ENCODE measurements at places on chromosomes 11 and 22.
A peak's percentile ranks its signal among the peaks of the same experiment; 100 is the strongest.

DNA sequence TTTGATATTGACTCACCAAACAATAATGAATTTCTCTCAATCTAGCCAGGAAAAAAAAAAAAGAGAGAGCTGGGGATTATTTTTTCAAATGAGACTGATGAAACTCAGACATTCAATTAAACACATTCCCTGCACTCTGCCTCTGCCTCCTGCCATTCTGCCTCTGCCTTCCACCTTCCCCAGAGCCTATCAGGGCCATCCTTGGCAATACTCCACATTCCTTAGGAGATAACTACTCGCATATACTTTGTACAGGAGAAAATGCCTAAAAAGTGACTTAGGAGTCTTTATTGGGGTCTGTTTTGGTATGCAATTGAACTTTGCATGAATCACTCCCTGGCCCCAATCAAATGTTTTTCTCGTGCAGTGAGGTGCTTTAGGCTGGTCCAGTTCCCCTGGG, 246.6 kb upstream of the PLET1 start:
- peak; percentile 23 for DNase-seq

DNA sequence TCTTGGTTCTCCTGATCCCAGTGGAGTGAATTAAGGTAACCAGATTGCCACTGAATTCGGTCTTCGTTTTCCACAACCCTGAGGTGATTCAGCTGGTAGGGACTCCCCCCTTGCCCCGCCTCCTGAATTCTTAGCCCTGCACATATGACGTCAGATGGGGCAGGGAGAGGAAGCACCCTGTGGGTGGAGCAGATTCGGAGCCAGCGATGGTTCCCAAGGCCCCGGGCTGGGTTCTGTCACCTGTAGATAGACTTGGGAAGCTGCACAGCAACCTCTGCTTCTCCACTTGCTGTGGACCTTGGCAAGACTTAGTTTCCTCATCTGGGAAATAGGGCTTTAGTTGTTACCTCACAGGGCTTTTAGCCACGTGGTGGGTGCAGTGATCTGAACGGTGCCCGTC, 67.8 kb downstream of the CTTN start:
- DNase-seq = no peak

DNA sequence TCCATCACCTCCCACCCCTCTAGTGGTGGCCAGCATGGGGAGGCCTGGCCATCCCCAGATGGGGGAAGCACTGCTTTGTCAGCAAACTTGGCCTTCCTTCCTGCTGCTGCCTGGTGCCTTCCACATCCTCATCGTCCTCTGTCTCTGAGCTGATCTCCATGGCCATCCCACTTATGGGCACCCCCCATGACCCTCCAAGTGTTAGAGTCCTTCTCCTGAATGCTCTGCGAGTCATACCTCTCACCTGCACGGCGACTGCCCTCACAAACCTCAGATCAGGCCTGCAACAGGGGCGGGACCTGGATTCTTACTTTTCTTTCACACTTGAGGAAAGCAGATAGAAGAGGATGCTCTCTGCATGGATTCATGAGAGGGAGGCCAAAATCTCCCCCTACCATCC, 24.0 kb downstream of the POU2AF1 start:
- DNase-seq = no peak

GRCh38 chr11:60767388-60767811, 10.7 kb downstream of the MS4A15 start:
- no peak for DNase-seq

DNA sequence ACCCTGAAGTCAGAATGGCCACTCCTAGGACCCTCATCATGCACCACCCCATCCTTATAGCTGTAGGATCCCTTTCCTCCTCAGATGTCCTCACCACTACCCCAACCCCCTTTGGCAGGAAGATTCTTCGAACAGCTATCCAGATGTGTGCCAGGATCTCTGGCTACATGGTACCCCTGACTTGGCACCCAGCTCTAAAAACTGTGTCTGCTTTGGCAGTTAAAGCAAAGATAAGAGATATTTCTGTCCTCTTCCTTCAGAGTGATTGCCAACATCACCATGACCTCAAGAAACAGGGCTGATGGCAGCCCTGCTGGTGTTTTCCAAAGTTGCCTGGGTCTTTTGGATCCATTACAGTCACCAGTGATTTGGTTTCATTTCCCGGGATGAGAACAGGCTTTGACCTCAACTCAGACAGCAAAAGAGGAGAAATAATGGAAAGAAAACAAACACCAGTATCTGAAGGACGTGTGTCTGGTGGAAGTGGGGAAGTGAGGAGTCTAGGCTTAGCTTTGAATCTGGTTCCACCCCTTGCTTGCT, 4.3 kb upstream of the NRIP3 start:
- no peak for DNase-seq

GRCh38 chr22:23274146-23274526, 93.8 kb downstream of the BCR start:
- DNase-seq = no peak

GRCh38 chr22:50180727-50181521, 4.8 kb upstream of the TRABD start:
- no peak for DNase-seq

DNA sequence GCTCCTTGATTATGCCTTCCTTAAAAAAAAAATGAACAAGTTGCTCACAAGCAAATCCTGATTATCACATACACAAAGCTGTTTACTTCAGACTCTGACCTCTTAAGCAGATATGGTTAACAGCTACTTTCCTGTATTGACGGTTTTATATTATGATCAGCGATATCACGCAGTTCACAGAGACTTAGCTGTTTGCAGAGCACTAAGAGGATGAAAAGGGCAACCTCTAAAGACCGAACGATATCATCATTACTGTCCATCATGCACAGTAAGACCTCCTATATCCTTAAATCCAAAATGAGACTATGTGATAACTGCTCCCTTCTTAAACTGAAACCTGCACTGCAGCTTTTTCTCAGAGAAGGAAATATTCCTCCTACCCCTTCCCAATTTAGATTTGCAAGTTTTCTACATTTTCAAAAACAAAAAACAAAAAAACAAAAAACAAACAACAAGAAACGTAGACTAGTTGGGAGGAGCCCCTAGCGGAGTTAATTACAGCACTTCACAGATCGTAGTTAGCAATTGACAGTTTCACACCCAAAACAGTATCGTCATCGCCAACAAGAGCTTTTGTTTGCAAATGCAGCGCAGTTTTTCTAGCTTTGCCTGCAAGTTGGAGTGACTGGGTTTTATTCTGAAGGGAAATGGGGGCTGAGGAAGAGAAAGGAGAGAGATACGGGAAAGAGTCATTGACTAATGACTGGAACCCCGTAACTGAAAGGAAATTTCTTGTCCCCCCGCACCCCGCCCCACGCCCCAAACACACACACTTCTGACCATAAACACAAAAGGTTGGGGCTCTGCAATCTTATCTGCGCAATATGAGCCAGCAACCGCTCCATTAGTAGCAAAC, 1.2 kb downstream of the DDX6 start:
- peak; percentile 11 for DNase-seq

GRCh38 chr11:13338427-13339069, 61.0 kb downstream of the BMAL1 start:
- DNase-seq = peak; percentile 68

DNA sequence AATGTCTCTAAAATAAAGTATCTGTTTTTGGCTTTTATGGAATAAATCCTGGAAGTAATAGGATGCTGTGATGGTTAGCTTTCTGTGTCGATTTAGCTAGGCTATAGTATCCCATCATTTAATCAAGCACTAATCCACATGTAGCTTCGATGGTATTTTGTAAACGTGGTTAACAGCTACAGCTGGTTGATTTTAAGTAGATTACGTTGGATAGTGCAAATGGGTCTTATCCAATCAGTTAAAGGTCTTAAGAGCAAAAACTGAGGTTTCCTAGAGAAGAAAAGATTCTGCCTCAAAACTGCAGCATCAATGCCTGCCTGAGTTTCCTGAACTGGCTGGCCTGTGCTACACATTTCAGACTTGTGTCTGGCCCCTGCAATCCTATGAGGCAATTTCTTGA, 314.2 kb upstream of the SORL1-AS1 start:
- no peak for DNase-seq

DNA sequence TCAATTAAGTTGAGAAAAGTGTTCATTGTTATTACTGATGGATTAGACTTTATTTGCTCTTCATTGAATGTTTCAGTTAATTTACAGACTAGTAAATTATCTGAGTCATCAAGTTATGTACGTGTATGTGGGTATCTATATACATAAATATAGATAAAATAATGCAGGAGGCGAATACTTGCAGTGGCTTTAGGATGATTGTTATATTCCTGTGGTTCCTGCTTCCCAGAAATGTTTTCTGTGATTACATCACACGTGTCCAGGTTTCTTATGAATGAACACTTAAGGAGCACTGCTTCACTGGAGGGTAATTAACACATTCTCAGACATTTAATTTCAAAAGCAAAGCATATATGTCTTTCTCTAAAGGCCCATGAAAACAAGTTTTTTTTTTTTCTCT, 28.4 kb downstream of the YAP1 start:
- DNase-seq = peak; percentile 94

- no peak for DNase-seq
These were observed 431.2 kb downstream of the METTL15 start for GRCh38 chr11:28539239-28540030.

- no peak for DNase-seq
These were observed 42.1 kb downstream of the SCUBE1 start for GRCh38 chr22:43300891-43301676.

- DNase-seq = no peak
These were observed 40.6 kb upstream of the ARL14EP start for GRCh38 chr11:30282289-30282631.

- no peak for DNase-seq
These were observed 64.0 kb upstream of the PTPRJ start for GRCh38 chr11:47916361-47916841.

GRCh38 chr11:42225664-42226063, 766.2 kb upstream of the LRRC4C start:
- DNase-seq = no peak

- DNase-seq = peak; percentile 89
These were observed 500.3 kb upstream of the TENM4 start for GRCh38 chr11:79940974-79941735.

- no peak for DNase-seq
These were observed 47.9 kb upstream of the TIMP3 start for GRCh38 chr22:32753591-32753990.
